ENCODE measurements at places on chromosomes 4 and X.

GRCh38 chr4:84022564-84022963 lies 476.5 kb downstream of the NKX6-1 start:
- DNase-seq, result no peak

DNA sequence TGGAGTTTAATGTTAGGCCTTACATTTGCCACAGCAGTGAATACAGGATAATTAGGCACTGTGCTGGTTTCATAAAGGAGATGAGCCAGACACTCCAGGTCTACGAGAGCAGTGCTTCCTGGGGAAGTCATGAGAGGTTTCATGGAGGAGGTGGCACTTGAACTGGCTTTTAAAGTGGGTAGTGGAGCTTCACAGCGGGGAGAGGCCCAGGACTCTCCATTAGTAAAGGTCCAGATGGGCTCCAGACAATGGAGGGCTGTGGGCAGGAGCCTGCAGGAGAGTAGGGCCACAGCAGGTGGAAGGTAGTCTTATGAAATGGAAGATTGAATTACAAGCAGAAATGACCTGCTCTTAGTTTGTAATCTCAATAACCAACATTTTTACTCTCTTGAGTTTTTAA lies 29.0 kb downstream of the CLDN22 start:
- no peak for DNase-seq

GRCh38 chrX:40579900-40580536 lies 752 bp upstream of the ATP6AP2 start:
- DNase-seq, result no peak

DNA sequence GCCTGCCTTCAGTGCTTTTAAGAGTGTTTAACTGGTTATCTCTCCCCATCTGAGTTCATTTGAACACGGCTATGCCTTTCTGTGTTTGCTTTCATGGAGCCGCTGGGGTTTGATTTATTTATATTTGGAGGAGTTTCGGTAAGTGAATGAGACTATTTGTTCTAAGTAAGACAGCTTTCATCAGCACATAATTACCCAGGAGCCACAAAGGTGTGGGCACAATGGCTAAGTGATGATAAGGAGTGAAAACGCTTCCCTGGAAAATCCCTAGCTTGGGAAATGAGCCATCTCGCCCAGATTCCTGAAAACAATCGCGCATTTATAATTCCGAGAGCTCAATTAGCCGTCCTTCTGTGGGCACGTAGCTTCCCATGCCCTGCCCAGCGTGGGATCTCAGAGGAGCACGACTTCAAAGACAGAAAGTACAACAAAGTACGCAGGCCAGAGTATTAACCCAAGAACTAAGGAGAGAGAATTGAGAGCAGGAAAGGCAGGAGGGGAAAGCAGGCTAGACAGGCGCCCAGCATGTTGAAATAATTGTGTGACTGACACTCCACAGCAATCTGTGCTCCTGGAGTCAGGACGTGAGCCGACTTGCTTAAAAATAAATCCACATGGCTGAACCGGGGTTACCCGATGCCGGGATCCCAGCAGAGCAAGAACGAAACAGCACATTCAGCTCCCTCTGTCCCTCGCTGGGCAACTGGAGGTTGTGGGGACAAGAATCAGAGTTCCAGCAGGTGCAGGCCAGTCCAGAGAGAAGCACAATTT lies 99.0 kb downstream of the DHRSX start:
- DNase-seq, result no peak
